ENCODE measurements at places on chromosomes 13 and 19.

DNA sequence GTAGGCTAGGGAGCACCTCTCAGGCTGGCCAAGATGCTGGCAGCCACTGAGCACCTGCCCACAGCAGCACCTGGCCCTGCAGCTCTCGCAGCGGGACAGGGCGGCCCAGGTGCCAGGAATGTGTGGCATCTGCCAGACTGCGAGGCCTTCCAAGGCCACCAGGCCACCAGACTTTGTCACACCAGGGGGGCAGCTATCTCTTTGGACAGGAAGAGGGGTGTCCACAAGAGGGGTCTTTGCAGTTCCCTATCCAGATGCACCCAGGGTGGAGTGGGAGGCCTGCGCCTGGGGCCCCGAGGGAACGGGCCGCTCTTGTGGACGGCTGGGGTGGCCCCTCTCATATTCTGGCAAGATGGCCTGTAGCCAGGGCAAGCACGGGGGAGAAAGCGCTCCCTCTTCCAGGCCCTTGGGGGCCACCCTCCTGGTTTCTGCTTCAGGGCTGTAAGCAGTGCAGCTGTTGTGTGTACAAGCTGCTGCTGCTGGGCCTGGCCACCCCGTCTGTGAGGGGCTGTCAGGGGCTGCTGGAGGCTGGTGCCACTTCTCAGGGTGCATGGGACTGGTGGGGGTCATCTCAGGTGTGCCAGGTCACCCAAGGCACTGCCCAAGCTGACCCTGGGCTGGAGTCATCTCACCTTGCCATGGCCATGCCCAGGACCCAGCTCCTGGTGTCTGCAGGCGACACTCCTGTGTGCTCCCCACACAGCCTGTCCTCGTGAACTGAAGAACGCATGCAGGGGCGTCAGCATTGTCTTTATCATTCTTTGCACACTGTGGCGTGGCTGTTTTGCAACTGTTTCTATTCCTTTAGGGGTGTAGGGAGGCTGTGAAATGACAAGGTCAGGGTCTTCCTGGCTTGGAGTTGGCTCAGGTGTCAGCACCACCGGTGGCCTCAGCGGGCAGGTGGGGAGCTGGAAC lies 1.8 kb downstream of the TEX29 start:
- DNase-seq: no peak

DNA sequence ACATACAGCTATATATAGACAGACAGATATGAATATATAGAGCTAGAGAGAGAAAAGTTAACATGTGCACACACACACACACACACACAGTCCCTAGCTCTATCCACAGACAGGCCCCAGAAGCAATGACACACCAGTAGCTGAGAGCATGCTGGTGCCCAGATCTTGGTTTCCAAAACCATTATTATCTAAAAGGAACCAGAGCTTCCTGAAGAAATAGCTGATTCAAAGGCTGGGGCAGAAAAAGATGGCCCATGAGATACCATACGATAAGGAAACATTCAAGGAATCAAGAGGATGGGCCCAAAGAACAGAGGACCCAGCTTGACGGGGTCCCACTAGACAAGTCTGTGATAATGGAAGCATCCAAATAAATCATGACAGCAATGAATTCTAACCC lies 53.4 kb downstream of the ABCC4 start:
- DNase-seq: no peak

GRCh38 chr19:13043285-13043684 lies 48.0 kb downstream of the NFIX start:
- DNase-seq: no peak

DNA sequence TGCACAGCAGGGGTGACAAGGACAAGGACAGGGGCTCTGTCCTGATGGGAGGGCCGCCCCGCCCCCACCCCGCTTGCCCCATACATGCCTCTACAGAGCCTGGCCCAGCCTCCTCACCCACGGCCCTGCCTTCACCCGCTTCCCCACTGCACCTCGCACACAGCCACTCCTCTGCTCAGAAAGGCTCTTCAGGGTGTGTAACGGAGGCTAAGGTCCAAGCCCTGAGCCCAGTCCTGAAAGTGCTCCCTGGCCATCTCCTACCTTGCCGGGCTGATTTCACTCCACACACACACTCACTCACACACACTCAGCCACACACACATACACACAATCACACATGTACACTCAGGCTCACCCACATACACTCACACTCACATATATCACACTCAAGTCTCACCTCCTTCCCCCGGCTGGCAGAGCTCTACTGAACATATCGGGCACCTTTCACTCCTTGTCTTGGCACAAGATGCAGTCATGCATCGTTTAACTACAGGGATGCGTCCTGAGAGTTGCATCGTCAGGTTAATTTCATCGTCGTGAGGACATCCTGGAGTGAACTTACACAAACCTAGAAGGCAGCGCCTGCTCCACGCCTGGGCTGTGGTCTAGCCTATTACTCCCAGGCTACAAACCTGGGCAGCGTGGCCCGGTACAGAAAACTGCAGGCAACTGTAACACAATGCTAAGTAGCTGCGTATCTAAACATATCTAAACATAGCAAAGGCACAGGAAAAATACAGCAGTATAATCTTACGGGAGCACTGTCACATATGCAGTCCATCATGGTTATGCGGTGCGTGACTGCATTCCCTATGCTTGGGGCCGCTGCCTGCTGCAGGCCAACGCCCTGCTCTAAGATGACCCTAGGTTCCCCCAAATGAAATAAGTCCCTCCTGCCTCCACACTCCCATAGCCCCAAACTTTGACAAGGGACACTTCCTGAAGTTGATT lies 13.1 kb downstream of the EPS15L1 start:
- DNase-seq: peak; percentile 72

DNA sequence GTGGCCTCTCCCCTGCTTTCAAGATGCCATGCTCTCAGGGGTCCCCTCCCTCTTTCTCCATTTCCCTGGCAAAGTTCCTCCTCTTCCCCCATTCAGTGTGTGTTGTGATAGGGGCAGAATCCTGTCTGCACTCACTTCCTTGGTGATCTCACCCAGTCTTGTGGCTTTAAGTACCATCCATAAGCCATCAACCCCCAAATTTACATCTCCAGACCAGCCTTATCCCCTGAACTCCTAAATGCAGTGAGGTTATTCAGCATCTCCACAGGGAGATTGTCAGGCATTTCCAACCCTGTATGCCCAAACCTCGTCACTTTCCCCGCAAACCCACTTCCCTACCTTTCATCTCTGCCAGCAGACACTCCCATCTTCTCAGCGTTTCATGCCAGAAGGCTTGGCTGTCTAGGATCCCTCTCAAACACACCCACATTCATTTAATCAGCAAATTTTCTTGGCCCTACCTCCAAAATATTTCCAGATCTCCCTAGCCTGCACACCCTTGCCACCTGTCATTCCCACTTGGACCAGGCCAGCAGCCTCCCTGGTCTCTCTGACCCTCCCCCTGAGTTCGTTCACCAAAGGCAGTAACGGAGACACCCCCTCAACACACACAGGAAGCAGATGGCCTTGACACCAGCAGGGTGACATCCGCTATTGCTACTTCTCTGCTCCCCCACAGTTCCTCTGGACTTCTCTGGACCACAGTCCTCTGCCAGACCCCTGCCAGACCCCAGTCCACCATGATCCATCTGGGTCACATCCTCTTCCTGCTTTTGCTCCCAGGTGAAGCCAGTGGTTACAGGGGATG lies at the start of gene HCST:
TSS of gene HCST (plus strand) at position 676 of the 808 bp plus-strand sequence. CDS start at position 741, 65 bp downstream.
- peak; percentile 61 for DNase-seq

- no peak for DNase-seq
These were observed 30.8 kb downstream of the CCNE1 start for GRCh38 chr19:29842471-29843179.

- peak; percentile 81 for DNase-seq
These were observed 246.1 kb downstream of the DCT start for GRCh38 chr13:94233401-94233800.

DNA sequence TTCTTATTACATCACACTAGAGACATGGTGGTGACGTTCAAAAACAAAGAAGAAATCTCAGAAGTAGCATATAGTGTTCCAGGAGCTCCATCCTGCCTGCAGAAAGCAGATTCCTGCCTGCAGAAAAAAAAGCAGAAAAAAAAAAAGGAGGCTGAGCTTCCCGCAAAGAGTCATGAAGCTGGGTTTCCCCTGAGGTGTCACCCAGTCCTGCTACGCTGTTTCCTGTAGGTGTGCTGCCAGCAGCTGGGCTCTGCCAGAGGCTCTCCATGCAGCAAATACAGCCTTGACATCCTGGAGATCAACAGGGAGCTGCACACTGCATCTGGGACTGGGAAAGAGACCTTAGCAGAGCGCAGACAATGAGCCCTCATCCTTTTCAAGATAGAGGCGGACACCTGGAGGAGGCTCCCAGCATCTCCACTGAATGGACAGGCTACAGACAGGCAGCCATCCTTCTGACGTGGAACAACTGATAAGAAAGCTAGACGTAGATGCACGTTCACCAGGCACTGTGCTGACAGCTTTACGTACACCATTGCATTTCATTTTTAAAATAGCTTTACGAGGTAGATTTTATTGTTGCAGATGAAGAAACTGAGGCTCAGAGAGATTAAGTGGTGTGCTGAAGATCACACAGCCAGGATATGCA lies 350.9 kb downstream of the FOXO1 start:
- DNase-seq: peak; percentile 67

GRCh38 chr19:35357867-35358573 lies at the start of gene FFAR3:
TSS of gene FFAR3 (plus strand) at chr19:35358460. CDS start at chr19:35358891, 431 bp downstream.
- DNase-seq: no peak

DNA sequence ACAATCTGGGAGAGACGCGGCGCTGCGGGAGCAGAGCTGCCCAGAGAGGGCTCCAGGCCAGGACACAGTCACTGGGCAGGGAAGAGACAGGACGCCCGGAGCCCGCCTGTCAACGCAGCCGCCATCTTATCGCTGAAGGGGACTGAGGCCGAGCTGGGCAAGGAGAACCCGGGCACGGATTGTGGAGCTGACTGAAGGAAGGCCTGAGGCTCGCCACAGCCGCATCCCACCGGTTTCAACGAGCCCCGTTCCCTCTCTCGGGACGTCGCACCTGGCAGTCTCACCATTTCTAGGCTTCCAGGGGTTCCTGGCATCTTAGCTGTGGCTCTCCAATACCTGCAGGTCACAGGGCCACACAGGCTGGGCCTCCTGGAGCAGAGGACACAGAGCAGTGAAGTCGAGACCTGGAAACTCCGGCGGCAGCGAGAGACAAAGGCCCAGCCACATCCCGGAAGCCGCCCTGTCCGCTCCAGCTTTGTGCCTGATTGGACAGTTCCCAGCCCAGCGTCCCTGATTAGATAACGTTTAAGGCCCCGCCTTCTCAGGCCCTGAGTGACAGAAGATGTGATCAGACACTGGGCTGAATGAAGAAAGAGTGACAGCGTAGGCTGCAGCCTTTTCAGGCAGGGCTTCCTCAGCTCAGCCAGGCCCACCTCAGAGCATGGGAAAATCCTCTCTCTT lies at the start of gene ZNF91:
TSS of gene ZNF91 (minus strand) at position 431 of the 681 bp plus-strand sequence. CDS start at position 314, 117 bp downstream.
- DNase-seq: peak; percentile 98

GRCh38 chr19:51375504-51376221 lies 3.2 kb upstream of the NKG7 start:
- DNase-seq: no peak

DNA sequence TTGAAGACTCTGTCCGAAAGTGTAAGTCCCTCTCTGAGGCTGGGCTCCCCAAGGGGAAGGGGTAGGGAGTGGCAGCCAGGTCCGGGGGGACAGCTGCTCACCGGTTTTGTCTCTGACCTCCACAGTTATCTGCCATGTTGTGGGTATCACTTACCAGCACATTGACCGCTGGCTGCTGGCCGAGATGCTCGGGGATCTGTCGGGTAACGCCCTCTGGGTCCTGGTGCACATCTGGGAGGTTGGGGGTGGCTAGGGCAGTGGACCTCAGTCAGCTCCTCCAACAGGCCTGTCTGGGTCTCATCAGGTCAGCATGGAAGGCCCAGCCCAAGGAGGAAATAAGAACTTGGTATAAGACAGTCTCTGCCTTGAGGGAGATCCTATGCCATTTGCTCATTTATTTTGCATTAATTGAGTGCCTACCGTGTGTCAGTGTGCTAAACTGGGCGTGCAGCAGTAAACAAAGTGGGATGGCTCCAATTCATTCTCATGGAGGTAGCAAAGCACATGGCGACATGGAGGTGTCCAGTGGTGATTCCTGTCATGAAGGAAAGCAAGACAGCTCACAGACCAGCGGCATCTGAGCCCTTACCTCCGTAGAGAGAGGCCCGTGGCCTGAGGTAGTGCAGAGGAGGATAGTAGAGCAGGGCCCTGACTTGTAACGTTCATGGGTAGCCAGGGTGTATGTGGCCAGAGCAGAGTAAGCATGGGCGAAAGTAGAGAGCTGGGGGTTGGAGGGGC lies 13.7 kb downstream of the EIF3K start:
- no peak for DNase-seq

GRCh38 chr19:41990028-41990427 lies 4.0 kb downstream of the ATP1A3 start:
- DNase-seq: no peak

GRCh38 chr13:67071918-67072598 lies 158.1 kb downstream of the PCDH9 start:
- DNase-seq: no peak

DNA sequence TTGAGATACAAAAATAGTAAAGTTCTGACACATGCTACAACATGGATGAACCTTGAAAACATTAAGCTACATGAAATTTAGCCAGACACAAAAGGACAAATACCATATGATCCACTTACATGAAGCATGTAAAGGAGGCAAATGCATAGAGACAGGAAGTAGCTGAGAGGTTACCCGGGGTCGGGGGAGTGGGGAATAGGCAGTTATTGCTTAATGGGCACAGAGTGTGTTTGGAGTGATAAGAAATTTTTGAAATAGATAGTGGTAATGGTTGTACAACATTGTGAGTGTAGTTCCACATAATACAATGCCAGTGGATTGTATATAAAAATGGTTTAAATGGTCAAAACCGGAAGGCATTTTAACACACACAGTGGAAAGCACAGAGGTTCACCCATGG lies 4.3 kb downstream of the N4BP2L1 start:
- no peak for DNase-seq

All from kidney tubule cell (primary cell).